ENCODE measurements at places on chromosomes 1 and 21.
A peak's percentile ranks its signal among the peaks of the same experiment; 100 is the strongest.

GRCh38 chr1:116066868-116067565 lies 44.2 kb upstream of the MAB21L3 start:
- no peak for DNase-seq

DNA sequence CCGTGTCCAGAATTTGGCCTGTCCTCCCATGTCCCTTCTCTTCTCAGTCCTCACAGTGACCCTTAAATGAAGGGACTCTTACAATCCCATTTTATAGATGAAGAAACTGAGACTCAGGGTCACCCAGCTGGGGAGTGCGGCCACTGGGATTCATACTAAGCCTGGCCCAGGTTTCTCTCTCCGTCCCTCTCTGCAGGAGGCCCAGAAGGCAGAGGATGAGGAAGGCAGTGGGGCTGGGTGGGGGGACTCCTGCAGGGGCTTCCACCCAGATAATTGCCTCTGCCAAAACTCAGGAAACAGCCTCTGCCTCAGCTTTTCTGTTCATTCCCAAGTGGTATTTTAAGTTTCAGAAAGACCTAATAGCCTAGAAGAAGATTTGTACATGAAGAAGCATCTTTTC lies 299.8 kb downstream of the MATN1 start:
- no peak for DNase-seq

- DNase-seq, result no peak
Observed at GRCh38 chr1:242405947-242406346, 118.5 kb downstream of the PLD5 start.

DNA sequence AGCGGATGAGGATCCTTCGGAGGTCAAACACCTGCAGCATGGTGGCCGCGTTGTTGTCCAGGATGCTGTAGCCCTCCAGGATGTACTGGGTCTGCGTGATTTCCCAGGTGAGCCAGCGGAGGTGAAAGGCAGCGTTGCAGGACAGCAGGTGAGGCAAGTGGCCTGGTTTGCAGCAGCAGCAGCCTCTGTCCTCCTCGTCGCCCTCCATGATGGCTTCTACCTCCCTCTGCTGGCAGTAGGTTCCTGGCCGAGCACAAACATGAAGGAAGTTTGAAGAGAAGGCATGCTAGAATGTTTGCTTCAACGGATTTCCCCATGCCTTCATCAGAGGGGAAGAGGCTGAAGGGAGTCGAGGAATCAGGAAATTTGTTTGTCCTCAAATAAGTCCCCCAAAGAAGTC lies 74.7 kb downstream of the NTPCR start:
- no peak for DNase-seq

DNA sequence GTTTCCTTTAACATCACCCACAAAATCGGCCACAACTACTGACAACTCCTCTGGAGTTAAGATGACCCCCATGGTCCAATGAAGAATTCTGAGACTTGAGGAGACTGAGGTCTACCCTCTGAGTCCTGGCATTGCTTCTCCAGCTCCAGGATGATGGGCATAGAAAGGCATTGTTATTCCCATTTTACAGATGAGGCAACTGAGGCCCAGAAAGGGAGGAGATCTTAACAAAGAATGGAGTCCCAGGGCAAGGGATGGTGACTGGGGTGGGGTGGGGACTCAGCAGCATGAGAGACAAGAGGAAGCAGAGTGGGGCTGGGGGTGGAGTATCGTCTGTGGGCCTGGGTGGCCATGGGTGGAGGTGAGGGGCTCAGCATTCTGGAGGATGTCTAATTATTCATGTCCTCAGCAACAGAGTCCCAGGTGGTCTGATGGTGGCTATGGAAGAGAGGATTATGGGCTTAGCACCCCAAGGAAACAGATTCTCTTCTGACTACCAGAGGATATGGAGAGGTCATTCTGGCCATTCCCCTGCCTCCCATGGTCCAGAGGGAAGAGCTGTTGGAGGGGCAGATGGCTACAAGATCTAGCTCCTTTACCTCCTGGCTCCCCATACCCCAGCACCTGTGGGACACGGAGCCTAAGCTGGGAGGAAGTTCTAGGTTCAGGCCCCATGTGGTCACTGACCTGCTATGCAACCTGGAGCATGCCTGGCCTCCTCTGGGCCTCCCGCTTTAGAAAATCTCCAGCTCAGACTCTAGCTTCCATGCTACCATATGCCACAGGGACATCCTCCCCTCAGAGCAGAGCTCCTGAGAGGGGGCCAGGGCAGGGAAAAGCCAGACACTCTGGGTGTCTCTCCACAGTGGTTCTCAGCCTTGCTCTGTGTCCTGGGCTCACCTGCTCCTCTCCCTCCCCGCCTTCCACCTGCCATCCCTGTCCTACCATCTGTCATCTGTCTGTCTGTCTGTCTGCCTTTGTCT lies 37.4 kb upstream of the DMBX1 start:
- DNase-seq, result no peak

DNA sequence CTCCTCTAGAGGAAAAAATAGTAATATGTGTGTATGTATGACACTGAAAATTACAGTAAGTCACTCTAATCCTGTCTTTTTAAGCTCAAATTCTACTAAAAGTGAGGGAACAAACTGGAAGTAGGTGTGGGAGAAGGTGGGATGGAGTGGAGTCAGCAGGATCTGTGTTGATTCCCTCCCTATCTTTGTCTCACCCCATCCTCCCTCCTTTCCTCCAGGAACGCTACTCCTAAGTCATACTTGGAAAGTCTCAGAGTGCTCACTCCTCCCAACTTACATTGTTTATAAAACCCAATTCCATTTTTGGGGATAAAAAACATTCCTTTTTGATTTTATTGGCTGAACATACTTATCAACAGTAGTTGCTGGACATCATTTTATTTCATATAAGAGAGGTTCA lies 14.9 kb upstream of the NUP133 start:
- no peak for DNase-seq

- peak; percentile 91 for DNase-seq
Observed at GRCh38 chr1:154974808-154975408, 427 bp downstream of the CKS1B start.

DNA sequence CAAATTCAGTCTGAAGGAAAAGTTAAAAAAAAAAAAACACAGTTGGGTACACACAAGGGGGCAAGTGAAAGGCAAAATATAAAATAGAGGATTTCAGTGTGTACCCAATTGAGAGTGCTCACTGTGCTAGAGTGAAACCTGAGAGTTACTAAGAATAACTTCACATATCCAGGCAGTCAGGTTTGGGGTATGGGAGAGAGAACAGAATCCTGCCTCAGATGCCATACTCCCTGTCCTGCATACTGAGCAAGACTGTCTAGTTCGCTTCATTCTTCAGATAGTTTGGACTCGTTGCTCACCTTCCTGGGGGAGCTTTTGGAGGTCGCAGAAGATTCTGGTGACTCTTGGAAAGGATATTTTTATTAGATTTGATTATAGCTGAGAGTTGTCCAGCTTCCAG lies 20.4 kb downstream of the CEP85 start:
- no peak for DNase-seq

GRCh38 chr1:180252638-180253536 lies 22.8 kb downstream of the LHX4 start:
- peak; percentile 40 for DNase-seq

DNA sequence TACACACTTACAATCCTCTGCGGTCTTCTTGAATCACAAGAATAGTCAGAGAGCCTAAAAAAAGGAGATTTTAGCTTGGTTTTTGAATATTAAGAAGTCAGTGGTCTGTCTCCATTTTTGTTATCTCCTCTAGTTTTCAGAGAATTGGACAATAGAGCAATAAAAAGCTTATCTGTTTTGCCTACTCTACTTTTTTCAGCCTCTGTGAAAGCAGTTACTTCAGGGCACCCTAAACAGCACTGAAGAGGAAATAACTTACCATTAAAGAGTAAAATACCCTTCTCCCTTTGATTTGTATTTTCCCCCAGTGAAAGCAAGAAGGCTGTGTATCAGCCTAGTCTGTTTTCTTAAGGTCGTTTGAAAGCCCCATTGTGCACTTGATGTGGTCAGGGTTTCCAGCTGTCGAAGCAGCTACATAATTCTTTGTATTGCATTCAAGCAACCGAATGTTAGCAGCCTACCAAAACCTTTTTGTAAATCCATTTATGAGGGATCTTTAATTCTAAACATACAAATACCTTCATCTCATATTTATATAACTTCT lies 1.0 kb downstream of the NTMT2 start:
- no peak for DNase-seq
